Stimulated activated CD4-positive, alpha-beta T cell treated with anti-CD3 and anti-CD28 coated beads, Interleukin-1b, Interleukin-23, amount 100 ng/mL, for 1 hour (primary cell): ENCODE measurements at places on chromosomes 3 and 15.

DNA sequence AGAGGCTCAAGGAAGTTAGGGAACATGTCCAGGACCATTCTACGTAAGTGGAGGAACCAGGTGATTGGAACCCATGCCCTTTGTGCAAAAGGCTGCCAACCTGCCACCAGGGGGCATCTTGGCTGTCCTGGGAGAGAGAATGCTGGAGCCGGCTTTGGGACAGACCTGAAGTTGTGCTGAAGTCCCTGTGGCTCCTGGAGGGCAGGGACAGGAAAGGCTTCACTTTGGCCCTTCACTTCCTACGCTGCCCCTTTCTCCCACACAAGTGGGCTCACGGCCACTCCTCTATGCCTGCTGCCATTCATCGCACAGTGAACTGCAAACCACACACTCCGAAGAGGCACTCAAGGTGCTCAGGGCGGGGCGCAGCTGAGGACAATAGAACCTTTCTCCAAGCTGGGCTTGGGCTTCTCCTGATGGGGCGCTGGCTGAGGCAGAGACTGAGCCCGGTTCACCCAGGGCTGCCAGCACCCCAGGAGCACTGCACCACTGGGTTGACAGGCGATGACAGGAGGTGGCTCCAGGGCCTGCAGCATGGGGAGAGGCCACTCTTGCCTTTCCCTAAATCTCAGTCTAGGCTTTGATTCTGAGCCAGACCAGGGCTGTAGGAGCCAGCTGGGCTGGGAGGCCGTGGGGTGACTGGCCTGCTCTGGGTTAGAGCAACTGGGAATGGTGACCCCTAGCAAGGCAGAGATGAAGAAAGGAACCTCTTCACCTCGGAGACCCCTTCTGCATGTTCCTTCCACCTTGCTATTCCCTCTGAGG, 8.4 kb downstream of the SHF start:
- peak; percentile 32 for DNase-seq

DNA sequence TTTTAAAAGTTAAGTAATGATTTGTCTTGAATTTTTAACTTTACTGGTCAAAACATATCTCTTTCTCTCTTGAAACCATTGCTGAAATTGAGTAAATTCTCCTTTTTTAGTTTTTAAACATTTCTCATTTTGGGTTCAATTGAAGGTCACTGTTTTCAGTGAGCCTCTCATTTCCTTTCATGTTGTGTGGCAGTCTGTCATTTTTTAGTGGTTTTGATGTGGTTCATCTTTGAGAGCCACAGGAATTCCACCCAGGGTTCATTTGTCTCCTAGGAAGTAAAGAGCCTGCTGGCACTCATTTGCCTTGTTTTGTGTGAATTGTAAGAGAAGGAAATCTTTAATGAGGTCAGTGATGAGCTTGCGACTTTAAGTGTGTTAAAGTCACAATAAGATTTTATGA, 10.4 kb downstream of the CLDN11 start:
- DNase-seq: no peak

DNA sequence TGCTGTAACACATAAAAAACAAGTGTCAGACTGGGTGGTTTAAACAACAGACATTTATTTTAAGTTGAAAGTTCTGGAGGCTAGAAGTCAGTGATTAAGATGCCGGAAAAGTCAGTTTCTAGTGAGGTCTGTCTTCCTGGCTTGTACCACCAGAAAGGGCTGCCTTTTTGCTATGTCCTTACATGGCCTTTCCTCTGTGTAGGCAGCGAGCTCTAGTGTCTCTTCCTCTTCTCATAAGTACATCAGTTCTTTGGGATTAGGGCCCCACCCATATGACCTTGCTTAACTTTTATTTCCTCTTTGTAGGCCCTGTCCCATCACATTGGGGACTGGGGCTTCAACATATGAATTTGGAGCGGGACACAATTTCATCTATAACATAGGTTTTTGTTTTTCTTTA, 128.0 kb downstream of the BBX start:
- DNase-seq: no peak

- DNase-seq: no peak
Observed at GRCh38 chr3:41629986-41630385, 331.9 kb downstream of the ULK4 start.

- no peak for DNase-seq
Observed at GRCh38 chr3:7682822-7683229, 818.8 kb upstream of the LMCD1 start.

- no peak for DNase-seq
Observed at GRCh38 chr3:140863580-140864009, 78.0 kb upstream of the SLC25A36 start.

GRCh38 chr3:192545333-192545732, 182.0 kb downstream of the FGF12 start:
- no peak for DNase-seq

DNA sequence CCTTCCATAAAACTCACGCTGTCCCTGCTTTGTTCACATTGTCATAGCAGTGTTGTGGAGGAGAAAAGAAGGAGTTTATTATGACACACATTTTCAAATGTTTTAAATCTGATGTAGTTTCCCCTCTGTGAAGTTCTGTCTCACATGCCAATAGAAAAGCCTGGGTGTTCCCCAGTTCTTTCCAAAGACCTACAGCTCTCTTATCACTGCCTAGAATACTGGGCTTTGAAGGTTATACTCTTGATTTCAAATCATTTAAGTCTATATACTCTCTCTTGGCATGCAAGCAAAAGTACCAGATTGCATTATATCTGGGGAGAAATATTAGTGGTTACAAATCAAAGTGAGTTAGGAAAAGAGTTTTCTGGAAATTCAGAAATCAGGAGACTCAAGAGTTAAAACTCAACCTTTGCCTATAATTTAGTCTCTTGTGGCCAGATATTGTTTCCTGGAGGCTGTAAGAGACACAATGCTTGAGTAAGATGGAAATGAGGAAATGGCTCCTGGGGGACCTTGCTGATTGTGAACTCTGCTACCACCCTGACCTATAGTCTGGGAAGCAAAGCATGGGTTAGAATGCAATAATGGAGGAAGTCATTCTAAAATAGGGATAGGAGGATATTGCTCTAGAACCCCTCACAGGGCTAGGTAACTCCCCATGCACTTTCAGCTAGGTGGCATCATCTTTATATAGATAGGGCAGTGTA, 182.8 kb downstream of the KCNAB1 start:
- DNase-seq: no peak

GRCh38 chr3:194775266-194775665, 89.6 kb downstream of the FAM43A start:
- DNase-seq: no peak

DNA sequence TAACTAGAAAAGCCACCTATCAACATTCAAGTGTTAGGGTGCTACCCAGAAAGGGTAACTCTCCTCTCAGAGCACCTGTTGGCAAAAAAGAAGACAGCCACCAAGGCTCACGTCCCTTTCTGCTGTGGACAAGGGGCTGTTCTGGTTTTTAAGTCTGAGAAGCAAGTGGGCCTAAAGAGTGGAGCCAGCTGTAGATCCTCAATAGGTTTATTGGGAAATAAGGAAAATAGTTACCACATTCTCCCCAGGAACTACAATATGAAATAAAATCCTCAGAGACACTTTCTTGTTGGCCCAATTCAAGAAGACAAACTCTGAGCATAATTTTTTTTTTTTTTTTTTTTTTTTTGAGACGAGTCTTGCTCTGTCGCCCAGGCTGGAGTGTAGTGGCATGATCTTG, 35.8 kb downstream of the LRIG1 start:
- no peak for DNase-seq

DNA sequence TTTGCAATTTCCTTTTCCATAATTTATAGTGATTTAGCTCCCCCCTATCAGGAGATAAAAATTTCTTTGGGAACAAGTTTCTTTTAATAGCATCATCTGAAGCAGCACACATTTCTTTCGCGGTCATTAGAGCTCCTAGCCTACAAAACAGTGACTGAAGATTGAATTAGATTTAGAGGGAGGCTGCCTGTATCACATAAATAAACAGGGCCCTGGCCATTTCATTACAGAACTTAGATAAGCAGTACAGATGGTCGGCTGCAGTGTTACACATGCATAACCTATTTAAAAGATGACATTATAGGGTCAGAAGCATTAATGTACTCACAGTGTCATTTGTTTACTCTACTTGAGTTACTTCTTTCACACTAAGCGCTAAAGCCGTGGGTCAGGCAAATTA, 81.4 kb upstream of the SLC25A26 start:
- DNase-seq: no peak

DNA sequence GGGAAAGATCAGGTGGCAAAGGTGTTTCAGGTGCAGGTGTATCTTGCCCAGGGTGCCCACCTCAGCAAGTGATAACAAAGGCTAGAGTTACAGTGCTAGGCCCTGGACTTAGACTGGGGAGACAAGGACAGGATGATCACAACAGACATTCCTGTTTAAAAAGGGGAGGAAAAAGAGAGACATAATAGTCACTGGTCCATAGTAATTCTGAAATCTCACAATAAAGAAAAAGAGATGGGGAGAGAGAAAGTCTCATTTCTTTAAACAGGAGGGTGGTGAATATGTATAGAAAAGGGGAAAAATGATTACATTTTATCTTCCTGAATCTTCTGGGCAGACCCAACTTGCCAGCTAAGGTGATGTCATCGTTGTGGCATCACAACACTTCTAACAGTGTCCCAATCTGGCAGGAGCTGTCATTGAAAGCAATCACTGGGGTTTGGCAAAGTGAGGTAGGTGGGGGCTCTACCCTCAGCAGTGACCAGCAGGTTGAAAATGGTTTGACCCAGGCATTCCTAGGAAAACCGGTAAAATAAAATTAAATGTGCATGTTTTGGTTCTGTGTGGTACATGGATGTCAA, 99.5 kb downstream of the ZNF621 start:
- DNase-seq: no peak

GRCh38 chr3:46500656-46501635, 3.2 kb downstream of the RTP3 start:
- no peak for DNase-seq

GRCh38 chr3:171401432-171401831, 58.8 kb downstream of the TNIK start:
- DNase-seq: no peak

- no peak for DNase-seq
Observed at GRCh38 chr3:27046351-27046750, 322.8 kb downstream of the NEK10 start.

- DNase-seq: no peak
Observed at GRCh38 chr15:77851691-77852090, 219.0 kb upstream of the LINGO1 start.

GRCh38 chr3:177777699-177778098, 580.4 kb upstream of the TBL1XR1 start:
- DNase-seq: no peak

DNA sequence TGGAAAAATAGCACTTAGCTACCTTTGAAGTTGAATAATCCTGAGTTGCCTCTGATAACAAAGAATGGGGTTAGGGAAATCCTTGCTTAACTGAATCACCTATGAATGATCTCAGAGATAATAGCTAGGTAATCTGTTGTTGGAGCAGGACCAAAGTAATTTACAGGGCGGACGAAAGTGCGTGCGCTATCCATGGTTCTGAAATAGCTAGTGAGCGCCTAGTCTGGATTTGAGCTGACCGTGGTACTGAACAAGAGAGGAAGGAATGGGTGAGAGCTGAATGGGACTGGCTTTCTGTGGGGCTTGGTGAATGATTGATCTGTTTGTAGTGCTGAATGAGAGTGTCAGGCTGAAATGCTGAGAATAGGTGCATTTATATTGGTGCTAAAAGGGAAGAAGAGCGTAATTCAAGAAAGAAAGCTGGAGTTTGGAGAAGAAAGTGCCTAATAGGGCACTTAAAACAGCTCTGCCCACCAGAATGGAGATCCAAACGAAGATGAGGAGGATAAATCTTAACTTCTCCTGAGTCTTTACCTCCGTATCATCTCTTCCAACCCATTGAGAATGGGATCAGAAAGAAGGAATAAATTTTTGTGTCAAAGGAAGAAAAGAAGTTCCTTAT, 10.1 kb downstream of the SCN10A start:
- no peak for DNase-seq
